ENCODE measurements at places on chromosomes 3 and 15.

GRCh38 chr3:114756506-114757279 is 390.4 kb downstream of the ZBTB20 start:
- DNase-seq = no peak

DNA sequence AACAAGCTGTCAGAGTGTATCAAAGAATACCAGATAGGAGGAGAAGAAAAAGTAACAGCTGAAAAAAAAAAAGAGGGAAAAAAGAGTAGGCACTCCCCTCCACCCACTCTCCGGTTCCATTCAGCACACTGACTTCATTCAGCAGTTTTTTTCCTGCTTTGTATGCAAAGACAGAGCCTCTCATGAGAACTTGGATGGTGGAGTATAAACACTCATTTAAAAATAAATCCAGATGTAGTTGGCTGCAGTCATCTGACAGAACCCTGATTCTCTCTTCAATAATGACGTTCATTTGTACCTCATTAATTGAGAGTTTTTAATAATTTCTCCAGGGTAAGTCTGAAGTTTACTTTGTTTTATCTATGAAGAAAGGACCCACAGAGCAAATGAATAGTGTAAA is 81.0 kb downstream of the TMEM108 start:
- DNase-seq = no peak

- no peak for DNase-seq
Measured at GRCh38 chr3:53493963-53494791, at the start of gene CACNA1D. TSS of gene CACNA1D (plus strand) at chr3:53494611. CDS start at chr3:53495167, 556 bp downstream.

DNA sequence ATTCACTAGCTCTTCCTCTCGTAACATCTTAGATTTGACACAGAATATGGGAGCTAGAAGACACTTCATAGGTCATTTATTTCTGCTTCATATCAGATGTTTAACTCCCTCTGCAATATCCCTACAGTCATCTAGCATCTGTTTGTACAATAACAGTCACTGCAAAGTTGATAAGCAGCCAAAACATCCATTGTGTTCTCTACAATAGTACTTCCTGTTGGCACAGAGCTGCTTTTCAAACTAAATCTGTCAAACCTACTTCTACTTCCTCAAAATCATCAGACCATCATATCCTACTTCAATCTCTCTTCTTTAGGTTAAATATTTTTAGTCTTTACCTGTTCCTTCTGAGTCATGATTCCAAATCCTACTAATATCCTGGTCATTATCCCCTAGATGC is 233.2 kb downstream of the FGF12 start:
- DNase-seq = no peak

GRCh38 chr3:53182764-53183355 is 21.9 kb downstream of the PRKCD start:
- DNase-seq = no peak
